T-helper 2 cell (primary cell): ENCODE measurements at places on chromosomes 16 and 17.

DNA sequence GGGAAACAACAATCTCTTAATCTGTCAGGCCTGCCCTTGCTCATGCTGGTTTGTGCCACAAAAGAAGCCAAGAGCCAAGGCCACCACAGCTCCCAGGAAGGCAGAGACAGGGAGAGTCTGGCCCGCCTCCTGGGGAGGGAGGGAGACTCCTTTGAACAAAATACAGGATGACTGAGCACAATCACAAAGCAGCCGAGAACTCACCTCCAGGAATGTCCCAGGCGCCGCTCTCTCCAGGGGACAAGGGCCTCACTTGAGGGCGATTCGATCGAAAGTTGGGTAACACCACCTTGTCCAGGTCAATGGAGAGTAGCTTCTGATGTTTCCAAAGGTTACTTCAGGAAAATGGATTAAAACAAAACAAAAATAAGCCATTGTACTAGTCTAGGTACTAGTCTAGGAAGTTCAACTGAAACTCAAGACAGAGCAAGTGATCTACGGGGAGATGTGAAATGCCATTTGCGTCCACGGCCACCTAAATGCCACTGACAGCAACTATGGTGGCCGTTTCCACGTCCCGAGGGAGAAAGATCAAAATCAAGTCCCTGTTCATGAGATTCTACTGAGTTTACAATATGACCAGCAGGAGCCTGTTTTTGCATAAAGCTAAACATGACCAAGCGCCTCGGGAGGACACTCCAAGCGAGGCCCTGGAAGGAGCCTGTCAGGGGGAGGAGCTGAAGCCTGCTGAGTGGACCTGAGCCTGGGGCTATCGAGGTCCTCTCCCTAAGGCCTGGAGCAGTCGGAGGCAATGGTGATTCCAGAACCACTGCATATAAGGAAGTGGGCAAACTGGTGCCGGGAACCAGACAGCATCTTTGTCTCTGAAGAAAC, 13.4 kb upstream of the SLC38A8 start:
- no peak for DNase-seq

- DNase-seq, result no peak
Observed at GRCh38 chr17:8835631-8836364, 31.7 kb downstream of the PIK3R6 start.

DNA sequence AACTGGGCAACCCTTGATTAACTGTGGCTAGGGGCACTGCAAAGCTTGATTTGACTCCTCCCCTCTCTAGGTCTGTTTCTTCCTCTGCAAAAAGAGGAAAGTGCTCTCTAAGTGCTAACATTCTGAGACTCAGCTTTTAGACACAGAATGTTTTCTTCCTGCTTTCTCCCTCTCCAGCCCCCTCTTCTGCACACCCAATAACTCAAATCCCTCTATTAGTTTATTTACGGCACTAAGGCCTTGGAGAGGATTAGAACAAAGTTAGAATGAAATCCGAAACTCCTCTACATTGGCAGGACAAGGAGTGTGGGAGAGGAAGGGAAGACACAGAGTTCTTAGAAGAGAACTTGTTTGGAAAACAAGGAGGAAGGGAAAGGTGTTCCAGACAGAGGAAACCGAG, 3.3 kb upstream of the SBK1 start:
- no peak for DNase-seq

GRCh38 chr17:45228763-45229539, 7.3 kb downstream of the FMNL1 start:
- DNase-seq, result peak; percentile 97

GRCh38 chr17:2238432-2239169, 65.0 kb downstream of the SMG6 start:
- DNase-seq, result no peak

- peak; percentile 71 for DNase-seq
Observed at GRCh38 chr17:63701868-63702720, 2.2 kb upstream of the LIMD2 start.

- no peak for DNase-seq
Observed at GRCh38 chr16:23927796-23928195, 92.0 kb downstream of the PRKCB start.

DNA sequence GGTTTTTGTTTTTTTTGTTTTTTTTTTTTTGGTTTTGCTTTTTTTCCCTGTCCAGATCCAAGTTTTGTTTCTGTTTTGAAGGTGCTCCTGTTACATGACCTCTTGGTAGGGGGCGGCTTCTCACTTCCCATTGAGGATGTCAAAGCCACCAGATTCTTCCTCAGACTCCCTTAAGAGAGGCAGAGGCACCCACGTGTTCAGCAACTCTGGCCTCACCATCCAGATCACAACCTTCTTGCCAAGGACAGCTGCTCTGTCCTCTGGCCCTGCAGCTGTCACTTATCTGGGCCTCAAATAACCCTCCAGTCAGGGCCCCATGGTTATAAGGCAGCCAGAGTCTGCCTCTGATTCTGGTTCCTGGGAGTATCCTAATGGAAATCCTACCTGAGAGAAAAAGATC, 208.5 kb downstream of the STX8 start:
- DNase-seq, result no peak

DNA sequence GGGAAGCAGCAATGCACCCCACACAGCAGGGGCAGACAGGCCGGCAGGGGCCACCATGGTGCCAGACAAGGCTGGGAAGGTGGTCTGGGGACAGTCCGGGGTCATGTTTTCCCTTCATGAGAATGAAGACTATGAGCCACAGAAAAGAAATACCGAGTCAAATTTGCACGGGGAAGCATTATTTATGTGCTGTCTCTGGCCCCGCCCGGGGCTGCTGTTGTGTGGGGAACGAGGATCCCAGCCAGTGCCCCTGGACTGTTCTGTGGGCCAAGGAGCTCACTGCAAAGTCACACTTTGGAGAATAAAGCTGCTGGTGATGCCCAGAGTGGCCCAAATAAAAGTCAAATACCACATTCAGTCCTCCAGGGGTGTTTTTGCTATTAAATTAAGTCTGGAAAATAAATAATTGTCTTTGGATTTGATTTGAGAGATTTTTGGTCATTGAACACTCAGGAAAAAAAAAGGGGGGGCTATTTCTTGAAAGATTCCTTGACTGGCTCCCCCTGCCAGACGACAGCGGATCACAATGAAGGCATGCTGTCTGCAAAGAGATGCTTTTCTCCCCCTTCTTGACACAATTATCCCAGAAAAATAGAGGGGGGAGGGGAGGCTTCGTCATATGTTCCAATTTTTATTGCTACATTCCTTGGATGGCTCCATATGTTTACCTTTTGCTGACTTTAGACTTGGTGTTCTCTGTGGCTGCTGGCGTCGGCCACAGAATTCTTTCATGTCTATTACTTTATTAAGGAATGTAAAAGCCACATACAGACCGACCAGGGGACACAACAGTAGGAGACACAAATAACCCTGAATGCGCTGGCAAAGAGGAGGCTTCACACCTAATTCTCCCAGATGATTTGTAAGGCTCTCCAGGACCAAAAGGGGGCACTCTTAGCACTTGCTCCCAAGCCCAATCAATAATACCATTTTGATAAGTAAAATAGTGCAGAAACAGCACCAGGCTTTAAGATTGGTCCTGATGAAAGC, 27.1 kb upstream of the ANKFN1 start:
- DNase-seq, result no peak

DNA sequence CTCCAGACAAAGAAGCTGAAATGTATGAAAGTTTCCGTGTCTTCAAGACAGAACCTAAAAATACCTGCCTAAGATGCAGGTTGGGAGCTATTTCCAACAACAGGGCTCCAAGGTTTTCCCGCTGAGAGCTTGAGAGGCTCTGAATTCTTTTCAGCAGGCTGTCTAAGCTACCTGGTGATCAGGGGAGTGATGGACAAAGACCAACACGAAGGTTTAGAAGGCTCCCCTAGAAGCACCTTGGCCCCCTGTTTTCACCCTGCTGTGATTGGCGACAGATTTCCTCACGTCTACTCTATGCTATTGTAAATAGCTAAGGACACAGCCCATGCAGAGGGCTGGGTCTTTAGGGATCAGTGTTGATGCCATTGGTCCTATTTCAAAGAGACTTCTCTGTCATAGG, 275.2 kb upstream of the SALL1 start:
- no peak for DNase-seq

GRCh38 chr16:57993897-57994296, 6.6 kb downstream of the ZNF319 start:
- no peak for DNase-seq
